ENCODE measurements at places on chromosomes 16 and 17.
A peak's percentile ranks its signal among the peaks of the same experiment; 100 is the strongest.

DNA sequence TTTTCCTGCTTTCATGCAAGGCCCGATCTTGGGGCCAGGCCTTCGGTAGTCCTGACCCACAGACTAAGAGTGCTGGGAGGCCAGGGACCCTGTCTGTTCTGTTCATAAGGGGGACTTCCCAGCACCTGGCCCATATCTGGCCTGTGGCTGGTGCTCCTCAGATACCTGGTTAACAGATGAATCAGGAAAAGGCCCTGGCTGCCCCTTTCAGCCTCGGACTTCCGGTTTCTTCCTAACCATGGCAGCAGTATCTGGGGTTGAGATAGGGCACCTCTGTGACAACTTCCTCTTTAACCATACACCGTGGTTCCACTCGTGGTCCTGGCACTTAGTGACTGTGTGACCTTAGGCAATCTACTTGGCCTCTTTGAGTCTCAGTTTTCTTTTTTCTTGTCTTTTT lies 18.4 kb downstream of the PLCG2 start:
- no peak for DNase-seq

GRCh38 chr17:40460968-40461731 lies 17.9 kb downstream of the IGFBP4 start:
- DNase-seq = no peak

- DNase-seq = no peak
Measured at GRCh38 chr17:32267690-32268205, 2.1 kb downstream of the RHBDL3 start.

DNA sequence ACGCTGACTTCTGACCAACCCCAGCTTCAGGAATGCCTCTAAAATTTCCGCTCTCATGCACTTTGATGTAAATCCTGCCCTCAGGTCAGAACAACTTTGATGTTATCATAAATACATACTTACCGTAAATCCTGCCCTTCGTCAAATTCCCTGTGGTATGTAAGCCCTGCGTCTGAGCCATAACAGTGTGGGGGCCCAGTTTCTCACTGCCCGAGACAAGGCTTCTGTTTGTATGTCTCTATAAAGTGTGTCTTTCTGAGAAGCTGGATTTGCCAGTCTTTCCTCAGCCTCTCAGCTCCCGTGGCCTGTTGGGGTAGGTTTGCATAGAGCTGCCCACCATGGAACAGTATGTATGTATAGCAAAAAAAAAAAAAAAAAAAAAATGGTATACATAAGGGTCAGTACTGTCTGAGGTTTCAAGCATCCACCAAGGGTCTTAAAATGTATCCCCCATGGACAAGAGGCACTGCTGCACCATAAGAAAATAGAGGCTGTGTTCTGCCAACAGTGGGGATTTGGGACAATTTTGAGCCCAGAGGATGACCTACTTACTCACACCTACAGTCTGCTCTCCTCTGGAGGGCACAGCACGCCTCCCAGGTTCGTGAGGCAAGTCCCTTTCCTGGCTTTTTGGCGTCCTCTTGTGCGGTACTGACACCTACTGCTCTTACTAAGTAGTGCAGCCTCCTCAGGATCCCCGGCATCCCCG lies 17.5 kb downstream of the PRMT7 start:
- DNase-seq = peak; percentile 81

DNA sequence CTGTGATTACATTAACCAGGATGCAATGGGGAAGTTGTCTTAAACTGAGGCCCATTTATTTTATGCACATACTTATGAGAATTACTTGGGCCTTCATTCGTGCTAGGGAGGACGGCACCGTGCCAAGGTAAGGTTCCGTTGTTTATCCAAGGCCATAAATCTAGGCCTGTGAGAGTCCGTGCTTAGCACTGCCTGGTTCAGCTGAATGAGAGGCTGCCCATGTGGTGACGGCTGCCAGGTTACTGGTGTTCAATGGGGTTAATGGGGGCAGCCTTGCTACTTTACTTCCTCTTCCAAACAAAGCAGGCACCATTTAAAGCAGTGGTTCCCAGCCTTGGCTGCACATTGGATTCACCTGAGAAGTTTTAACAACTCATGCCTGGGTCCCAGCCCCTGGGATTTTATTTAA lies 135.1 kb upstream of the NOL11 start:
- no peak for DNase-seq

DNA sequence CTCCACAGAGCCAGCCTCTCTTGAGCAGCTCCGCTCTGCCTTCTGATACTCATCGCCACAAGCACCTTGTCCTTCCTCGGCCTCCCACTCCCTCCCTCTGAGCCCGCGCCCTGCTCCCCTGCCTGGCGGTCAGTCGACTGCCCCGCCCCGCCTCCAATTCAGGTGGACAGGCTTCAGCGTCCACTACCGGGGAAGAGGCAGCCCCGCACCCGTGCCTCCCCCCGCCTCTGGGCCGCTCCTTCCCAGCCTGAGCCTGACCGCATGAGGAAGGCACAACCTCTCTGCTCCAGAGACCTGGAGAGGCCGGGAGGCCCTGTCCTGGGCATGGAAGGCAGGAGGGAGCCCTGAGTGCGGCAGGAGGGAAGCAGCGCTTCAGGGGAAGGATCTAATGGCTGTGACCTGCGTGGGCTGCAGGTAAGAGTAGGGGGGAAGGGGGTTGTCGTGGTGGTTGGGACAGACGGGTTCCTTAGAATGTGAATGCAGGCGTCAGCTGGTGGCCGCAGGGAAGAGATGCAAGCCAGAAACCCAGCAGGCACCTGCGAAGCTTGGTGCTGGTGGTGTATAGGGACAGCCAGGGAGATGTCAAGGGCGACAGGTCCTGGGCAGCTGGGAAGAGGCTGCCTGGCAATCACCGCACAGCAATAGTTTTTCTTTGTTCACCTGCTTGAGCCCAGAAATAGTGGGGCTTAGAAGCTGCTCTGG lies 3.0 kb upstream of the SLC6A4 start:
- no peak for DNase-seq

DNA sequence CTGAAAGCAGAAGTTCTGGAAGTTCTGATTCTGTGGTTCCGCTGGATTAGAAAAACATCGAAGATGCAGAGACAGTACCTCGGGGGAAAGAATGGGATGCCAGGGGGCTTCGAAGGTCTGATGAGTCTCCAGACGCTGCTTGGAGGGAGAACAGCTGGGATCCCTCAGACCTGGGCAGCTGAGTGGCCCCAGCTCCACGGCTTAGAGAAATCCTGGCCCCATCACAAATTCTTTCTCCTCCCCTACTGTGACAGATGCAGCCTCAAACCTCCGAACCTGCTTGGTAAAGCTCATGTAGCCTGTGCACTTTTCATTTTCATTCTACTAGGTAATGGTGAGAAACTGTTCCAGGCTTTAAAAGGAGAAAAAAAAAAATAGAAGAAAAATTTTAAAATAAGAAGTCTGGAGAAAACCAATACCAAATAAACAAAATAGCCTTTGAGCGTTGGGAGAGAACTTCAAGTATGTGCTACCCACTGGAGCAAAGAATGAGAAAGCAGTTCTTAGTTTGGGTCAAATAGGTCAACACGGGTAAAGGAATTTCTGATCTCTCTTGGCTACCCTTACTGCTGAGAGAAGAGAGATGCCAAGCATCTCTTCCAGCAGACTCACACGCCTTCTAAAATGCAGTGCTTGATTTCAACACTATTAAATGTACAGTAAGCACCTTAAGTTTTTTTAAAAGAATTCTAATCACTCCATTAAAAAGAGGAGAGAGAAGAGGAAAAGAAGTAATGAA lies 19.9 kb downstream of the MAF start:
- no peak for DNase-seq

- DNase-seq = no peak
Measured at GRCh38 chr17:33261820-33262219, 31.3 kb downstream of the ASIC2 start.

GRCh38 chr17:385178-385835 lies 32.7 kb upstream of the RPH3AL start:
- no peak for DNase-seq

- DNase-seq = no peak
Measured at GRCh38 chr16:77856438-77857160, 68.2 kb downstream of the VAT1L start.

DNA sequence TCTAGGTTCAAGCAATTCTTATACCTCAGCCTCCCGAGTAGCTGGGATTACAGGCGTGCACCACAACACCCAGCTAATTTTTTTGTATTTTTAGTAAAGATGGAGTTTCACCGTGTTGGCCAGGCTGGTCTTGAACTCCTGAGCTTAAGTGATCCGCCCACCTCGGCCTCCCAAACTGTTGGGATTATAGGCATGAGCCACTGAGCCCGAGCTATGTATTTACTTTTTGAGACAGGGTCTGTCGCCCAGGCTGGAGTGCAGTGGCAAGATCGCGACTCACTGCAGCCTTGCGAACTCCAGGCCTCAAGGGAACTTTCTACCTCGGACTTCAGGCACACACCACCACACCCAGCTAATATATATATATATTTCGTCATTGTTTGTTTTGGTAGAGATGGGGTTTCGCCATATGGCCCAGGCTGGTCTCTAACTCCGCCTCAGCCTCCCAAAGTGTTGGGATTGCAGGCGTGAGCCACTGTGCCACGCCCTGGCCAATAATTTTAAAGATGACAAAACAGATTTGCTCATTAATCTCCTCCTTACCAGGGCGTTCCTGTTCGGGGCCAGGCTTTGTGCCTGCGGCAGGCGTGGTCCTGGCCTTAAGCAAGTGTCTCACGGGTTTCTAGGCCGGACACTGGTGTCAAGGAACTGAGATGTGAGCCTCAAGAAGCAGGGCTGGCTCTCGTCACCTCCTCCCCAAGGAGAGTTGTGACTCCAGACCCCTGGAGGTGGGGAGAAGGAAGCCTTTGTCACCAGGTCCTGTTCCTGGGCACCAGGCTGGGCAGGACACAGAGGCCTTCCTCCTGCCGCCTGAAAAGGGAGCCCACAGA lies 4.3 kb upstream of the NPW start:
- DNase-seq = no peak

DNA sequence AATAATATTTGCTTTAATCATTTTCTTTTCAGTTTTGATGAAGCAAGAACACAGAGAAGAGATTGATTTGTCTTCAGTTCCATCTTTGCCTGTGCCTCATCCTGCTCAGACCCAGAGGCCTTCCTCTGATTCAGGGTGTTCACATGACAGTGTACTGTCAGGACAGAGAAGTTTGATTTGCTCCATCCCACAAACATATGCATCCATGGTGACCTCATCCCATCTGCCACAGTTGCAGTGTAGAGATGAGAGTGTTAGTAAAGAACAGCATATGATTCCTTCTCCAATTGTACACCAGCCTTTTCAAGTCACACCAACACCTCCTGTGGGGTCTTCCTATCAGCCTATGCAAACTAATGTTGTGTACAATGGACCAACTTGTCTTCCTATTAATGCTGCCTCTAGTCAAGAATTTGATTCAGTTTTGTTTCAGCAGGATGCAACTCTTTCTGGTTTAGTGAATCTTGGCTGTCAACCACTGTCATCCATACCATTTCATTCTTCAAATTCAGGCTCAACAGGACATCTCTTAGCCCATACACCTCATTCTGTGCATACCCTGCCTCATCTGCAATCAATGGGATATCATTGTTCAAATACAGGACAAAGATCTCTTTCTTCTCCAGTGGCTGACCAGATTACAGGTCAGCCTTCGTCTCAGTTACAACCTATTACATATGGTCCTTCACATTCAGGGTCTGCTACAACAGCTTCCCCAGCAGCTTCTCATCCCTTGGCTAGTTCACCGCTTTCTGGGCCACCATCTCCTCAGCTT lies 45.0 kb downstream of the ESRP2 start:
- DNase-seq = no peak

DNA sequence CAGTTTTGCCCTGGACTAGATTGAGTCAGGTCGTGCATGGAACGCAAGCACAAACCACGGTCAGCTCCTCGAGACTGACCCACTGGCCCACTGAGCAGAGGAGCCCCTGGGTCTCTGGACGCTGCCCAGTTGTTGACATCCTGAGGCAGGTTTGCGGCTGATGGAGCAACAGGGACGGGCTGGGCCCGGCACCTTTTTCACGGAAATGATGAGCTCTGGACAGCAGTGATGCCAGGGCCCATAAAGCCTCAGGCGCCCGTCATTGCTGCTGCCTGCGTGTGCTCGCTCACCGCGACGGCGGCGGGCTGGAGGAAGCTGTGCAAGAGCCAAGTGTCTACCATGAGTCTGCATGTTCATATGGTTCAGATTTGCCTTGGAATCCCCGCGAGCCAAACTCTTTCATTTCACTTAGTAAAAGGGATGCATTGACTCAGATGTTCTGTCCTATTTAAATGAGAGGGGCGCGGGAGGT lies 30.8 kb upstream of the CRISPLD2 start:
- DNase-seq = peak; percentile 55

DNA sequence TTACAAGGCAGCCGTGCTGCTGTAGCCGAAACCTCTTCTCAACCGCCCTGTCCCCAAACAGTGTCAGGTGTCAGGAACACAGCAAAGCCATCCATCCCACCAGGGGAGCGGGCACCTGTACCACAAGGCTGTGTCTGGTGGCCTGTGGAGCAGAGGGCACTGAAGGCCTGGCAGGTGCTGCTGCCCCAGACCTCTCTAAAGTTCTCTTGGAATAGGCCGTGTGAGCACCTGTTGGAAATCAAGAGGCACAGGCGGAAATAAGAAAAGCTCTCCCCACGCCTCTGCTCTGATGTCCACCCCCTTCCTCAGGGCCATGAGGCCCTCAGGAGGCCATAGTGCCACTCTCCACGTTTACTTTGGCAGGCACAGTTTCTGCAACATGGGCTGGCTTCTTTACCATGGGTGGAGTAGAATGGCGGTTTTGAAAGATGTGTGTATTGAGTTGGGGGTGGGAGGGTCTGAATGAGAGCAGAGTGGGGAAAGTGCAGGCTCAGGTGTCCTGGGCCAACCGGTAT lies 99.9 kb upstream of the ZNF750 start:
- no peak for DNase-seq

GRCh38 chr17:82105882-82106687 lies 8.0 kb upstream of the FASN start:
- DNase-seq = no peak
